Cardiac muscle cell (in vitro differentiated cells and primary cell): ENCODE measurements at places on chromosomes 12 and 14. TPM values are rescaled to one million over a fixed set of nuclear protein-coding genes. Genes with fewer than 3 reads are reported as not detected.

- no peaks in the 10 kb centered on the region for H3K36me3 ChIP-seq
- DNase-seq, result no peak
- no peaks in the 10 kb centered on the region for H3K27me3 ChIP-seq
- H3K4me1 ChIP-seq, result peaks cover 5% of the 10 kb centered on the region
These were observed 36.3 kb downstream of the PTGER2 start for GRCh38 chr14:52350445-52350844.

Gene CCDC198
- not detected in 2 replicates for total RNA-seq

- no peaks in the 10 kb centered on the region for H3K4me1 ChIP-seq
- no peaks in the 10 kb centered on the region for H3K27me3 ChIP-seq
- DNase-seq, result no peak
- no peak overlapping the region for H3K27ac ChIP-seq
- no peak overlapping the region for H3K4me3 ChIP-seq
These were observed 781.4 kb downstream of the NRXN3 start for GRCh38 chr14:78951602-78952001.

- H3K4me3 ChIP-seq, result peak overlapping the region; percentile 86
- H3K4me1 ChIP-seq, result peaks cover 23% of the 10 kb centered on the region
- no peaks in the 10 kb centered on the region for H3K36me3 ChIP-seq
These were observed 745 bp downstream of the CDCA4 start for GRCh38 chr14:105019861-105020814.

DNA sequence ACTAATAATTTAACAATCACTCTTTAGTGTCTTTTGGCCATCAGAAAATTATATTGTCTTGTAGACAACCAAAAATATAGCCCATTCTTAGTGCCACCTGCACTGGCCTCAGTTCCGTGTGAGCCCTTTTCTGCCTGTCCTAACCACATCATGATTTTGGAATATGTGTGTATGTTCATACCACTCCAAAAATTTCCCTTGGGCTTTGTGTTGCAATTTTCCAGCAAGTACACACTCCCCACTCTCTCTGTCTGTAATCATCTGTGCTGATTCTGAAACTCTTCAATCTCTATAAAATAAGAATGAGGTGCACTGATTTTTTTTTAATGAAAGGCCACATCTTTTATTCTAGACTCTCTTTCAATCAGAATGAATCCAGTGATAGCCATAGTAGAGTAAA is 196.0 kb downstream of the PIK3C2G start:
- DNase-seq, result no peak
- no peaks in the 10 kb centered on the region for H3K27me3 ChIP-seq
- no peak overlapping the region for H3K27ac ChIP-seq

- H3K36me3 ChIP-seq, result no peaks in the 10 kb centered on the region
- no peaks in the 10 kb centered on the region for H3K27me3 ChIP-seq
- H3K4me1 ChIP-seq, result no peaks in the 10 kb centered on the region
- H3K27ac ChIP-seq, result no peak overlapping the region
- no peak overlapping the region for H3K4me3 ChIP-seq
These were observed 37.8 kb downstream of the SLCO1A2 start for GRCh38 chr12:21296751-21297406.

Gene KLRD1
- total RNA-seq, result 0.04 and 0.42 TPM in 2 replicates

Gene PITPNM2
- 3.7 and 5.6 TPM in 2 replicates for total RNA-seq

GRCh38 chr14:53409289-53409688 is 256.2 kb upstream of the DDHD1 start:
- H3K27ac ChIP-seq, result no peak overlapping the region
- no peak for DNase-seq
- H3K4me1 ChIP-seq, result no peaks in the 10 kb centered on the region
- no peaks in the 10 kb centered on the region for H3K36me3 ChIP-seq

- H3K27me3 ChIP-seq, result no peaks in the 10 kb centered on the region
- DNase-seq, result no peak
- H3K4me1 ChIP-seq, result peaks cover 24% of the 10 kb centered on the region
- no peak overlapping the region for H3K27ac ChIP-seq
- no peak overlapping the region for H3K4me3 ChIP-seq
These were observed 119.9 kb upstream of the PCED1B start for GRCh38 chr12:46959502-46959901.

DNA sequence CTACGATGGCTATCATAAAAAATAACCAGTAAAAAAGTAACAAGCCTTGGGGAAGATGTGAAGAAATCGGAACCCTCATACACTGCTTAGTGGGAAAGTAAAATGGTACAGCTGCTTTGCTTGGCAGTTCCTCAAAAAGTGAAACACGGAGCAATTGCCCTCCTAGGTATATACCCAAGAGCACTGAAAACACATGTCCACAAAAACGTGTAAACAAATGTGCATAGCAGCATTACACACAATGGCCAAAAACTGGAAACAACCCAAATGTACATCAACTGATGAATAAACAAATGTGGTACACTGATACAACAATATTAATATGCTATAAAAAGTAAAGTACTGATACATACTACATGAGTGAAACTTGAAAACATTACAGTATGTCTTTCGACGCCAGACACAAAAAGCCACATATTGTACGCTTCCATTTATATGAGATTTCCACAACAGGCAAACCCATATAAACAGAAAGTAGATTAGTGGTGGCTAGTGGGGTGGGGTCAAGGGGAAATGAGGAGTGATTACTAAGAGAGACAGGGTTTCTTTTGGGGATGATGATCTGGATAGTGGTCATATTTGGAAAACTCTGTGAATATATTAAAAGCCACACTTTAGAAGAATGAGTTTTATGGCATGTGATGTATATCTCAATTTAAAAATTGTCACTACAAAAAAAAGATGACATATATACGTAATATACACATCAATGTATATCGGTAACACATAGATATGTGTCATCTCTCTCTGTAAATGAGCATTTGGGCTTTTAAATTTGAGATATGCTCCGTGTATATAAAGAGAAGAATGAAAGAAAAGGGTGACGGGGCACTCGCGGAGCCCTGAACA is 996 bp downstream of the SLC41A2 start:
- H3K4me1 ChIP-seq, result no peaks in the 10 kb centered on the region
- no peak overlapping the region for H3K27ac ChIP-seq
- no peak for DNase-seq
- no peaks in the 10 kb centered on the region for H3K36me3 ChIP-seq

Gene LRFN5
- total RNA-seq, result 2.1 and 2.9 TPM in 2 replicates

GRCh38 chr12:94545935-94546771 is 86.5 kb upstream of the CEP83 start:
- H3K27me3 ChIP-seq, result no peaks in the 10 kb centered on the region
- H3K27ac ChIP-seq, result no peak overlapping the region
- DNase-seq, result peak; percentile 69
- H3K4me3 ChIP-seq, result no peak overlapping the region
- no peaks in the 10 kb centered on the region for H3K36me3 ChIP-seq

Gene IL31
- total RNA-seq, result not detected in 2 replicates

DNA sequence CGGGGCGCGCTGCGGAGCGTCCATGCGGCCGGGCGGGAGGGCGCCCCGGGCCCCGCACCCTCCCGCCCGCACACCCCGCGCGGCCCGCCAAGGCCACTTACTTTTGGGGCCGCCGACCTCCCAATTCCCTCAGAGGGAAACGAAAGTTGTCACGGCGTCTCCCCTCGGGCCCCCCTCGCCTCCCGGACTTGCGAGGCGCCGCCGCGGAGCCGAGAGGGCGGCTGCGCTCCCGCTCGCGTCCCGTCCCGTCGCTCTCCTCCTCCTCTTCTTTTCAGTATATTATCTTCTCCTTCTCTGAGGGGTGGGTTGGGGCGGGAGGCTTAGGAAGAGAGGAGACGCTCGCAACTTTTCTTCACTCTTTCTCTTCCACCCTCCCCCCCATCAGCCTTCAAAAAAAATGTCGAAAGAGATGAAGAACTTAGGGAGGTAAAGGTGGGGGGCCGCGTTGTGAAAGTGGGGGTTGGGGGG is 613 bp downstream of the DUSP16 start:
- no peaks in the 10 kb centered on the region for H3K27me3 ChIP-seq
- DNase-seq, result peak; percentile 50
- peaks cover 26% of the 10 kb centered on the region for H3K4me1 ChIP-seq
- peak overlapping the region; percentile 100 for H3K27ac ChIP-seq
- H3K36me3 ChIP-seq, result no peaks in the 10 kb centered on the region

DNA sequence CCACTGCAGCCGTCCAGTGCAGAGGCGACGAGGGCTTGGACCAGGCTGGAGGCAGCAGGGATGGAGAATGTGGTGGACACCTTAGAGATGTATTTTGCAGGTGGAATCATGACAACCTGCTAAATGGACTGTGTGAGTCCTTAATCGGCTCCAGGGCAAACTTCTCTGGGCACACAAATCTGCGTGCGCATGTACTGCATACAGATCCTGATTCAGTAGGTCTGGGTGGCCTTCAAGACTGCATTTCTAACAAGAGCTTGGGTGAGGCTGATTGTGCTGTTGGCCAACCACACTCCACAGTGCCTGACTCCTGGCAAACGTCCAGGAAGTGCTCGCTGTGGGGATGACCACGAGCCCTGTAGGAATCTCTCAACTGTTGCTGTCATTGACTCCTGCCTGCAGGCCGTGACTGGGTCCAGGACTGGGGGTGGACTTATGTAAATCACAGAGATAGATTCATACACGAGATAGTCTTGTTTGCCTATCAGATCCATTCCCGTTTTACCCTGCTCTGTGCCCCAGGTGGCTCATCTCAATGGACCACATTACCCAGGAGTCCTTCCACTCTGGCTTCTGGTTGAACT is 27.2 kb downstream of the JDP2 start:
- H3K4me3 ChIP-seq, result no peak overlapping the region
- DNase-seq, result peak; percentile 85
- no peak overlapping the region for H3K27ac ChIP-seq

- no peak for DNase-seq
- H3K36me3 ChIP-seq, result peaks cover 48% of the 10 kb centered on the region
- no peak overlapping the region for H3K4me3 ChIP-seq
- no peak overlapping the region for H3K27ac ChIP-seq
- no peaks in the 10 kb centered on the region for H3K27me3 ChIP-seq
- no peaks in the 10 kb centered on the region for H3K4me1 ChIP-seq
These were observed 65.1 kb downstream of the KTN1 start for GRCh38 chr14:55645145-55645544.

Gene HOXC12
- not detected in 2 replicates for total RNA-seq

DNA sequence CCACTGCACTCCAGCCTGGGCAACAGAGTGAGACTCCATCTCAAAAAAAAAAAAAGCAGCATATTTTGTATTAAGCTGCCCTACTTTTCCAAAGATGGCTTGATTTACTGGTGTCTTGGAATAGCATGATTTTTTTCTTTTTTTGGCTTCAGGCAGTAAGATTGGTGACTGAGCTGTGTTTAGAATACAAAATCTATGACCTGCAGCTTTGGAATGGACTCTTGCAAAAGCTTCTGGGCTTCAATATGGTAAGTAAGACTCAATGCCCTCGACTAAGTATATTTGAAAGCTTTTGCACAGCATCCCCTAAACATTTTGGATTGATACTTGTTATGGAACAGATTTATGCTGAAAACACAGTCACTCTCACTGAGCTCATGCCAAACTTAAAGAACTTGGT is 87.8 kb downstream of the KNTC1 start:
- no peak overlapping the region for H3K27ac ChIP-seq
- no peak for DNase-seq
- H3K4me3 ChIP-seq, result no peak overlapping the region
- H3K36me3 ChIP-seq, result peaks cover 11% of the 10 kb centered on the region

- no peaks in the 10 kb centered on the region for H3K27me3 ChIP-seq
- H3K36me3 ChIP-seq, result no peaks in the 10 kb centered on the region
- DNase-seq, result no peak
- H3K27ac ChIP-seq, result no peak overlapping the region
- H3K4me3 ChIP-seq, result no peak overlapping the region
- no peaks in the 10 kb centered on the region for H3K4me1 ChIP-seq
These were observed 294.3 kb upstream of the FBXO33 start for GRCh38 chr14:39726563-39726962.

GRCh38 chr12:52573743-52574142 is at the start of gene KRT74:
KRT74 (minus strand) TSS chr12:52573843; CDS start chr12:52573777, 66 bp downstream.
- H3K27me3 ChIP-seq, result peaks cover 32% of the 10 kb centered on the region
- H3K36me3 ChIP-seq, result no peaks in the 10 kb centered on the region
- no peaks in the 10 kb centered on the region for H3K4me1 ChIP-seq
- no peak within 1 kb of the TSS for H3K4me3 ChIP-seq

DNA sequence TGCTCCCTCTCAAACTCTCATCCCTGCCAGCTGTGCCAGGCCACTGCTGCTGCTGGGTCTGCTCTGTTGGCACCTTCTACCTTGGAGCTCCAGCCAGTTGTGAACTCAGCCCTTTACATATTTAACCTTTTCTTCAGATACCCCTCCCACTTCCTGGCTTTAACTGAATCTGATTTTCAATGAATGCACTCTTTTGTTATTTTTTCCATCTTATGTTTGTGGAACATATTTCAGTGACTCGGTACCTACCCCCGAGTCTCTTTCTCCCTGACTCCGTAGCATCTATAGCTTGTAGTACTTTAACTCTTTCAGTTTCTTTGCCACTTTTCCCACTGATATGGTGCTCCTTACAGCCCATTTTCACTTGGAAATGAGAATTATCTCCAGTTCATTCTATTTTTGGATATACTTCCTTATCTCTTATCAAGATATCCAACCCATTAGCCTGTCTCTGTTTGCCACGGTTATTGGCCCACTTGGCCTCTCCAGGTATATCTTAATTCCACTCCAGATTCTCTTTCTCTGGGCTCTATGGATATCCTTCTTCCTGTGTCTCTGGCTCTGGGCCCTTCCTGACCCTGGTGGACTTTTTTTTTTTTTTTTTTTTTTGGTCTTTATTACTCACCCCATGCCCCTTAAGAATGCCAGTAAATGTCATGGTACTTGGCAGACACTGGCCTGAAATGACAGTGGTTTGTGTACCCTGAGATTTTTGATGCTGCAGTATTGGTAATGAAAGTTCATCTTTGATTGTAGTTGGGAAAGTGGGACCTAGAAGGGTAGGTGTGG is 62.7 kb downstream of the PELI2 start:
- H3K36me3 ChIP-seq, result no peaks in the 10 kb centered on the region
- no peaks in the 10 kb centered on the region for H3K27me3 ChIP-seq
- no peak for DNase-seq
- no peaks in the 10 kb centered on the region for H3K4me1 ChIP-seq
- H3K27ac ChIP-seq, result no peak overlapping the region
- no peak overlapping the region for H3K4me3 ChIP-seq

Gene CELA1
- not detected in 2 replicates for total RNA-seq

- no peak overlapping the region for H3K27ac ChIP-seq
- DNase-seq, result no peak
- no peaks in the 10 kb centered on the region for H3K27me3 ChIP-seq
- peaks cover 3% of the 10 kb centered on the region for H3K4me1 ChIP-seq
- no peaks in the 10 kb centered on the region for H3K36me3 ChIP-seq
These were observed 65.1 kb downstream of the PLEKHG3 start for GRCh38 chr14:64769096-64770020.

Gene WSCD2
- total RNA-seq, result 4.1 and 7.0 TPM in 2 replicates

DNA sequence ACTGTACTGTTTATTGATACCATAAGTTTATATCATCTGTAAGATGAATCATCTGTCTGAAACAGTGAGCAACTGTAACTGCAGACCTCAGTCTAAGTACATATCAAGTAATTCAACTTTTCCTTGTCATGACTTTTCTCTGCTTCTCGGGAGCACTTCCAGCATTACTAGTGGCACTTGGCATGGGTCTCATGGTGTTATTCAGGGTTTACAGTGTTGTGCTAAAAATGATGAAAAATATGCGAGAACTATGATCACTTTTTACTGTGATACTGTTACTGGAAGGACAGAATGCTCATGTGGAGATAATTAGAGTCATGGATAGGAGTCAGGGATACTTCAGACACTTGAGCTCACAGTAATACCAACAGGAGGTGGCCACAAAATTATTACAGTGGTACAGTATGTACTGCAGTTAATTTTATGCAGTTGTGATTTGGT is 8.3 kb downstream of the KTN1 start:
- no peak overlapping the region for H3K4me3 ChIP-seq
- peaks cover 51% of the 10 kb centered on the region for H3K4me1 ChIP-seq
- H3K27me3 ChIP-seq, result no peaks in the 10 kb centered on the region
- DNase-seq, result no peak
